Dermis lymphatic vessel endothelial cell (primary cell): ENCODE measurements at places on chromosomes 16 and 17. TPM values are rescaled to one million over a fixed set of nuclear protein-coding genes. Genes with fewer than 3 reads are reported as not detected.

Gene FOXC2
- total RNA-seq: 1.5 and 4.2 TPM in 2 replicates

Gene MT3
- not detected in 2 replicates for total RNA-seq

Gene BAIAP3
- 1.3 and 3.4 TPM in 2 replicates for total RNA-seq

Gene C16orf92
- not detected in 2 replicates for total RNA-seq

Gene KRTAP4-6
- not detected in 2 replicates for total RNA-seq

Gene SEPTIN12
- not detected in 2 replicates for total RNA-seq

Gene APOH
- total RNA-seq: not detected in 2 replicates

Gene CD300LB
- total RNA-seq: not detected in 2 replicates

Gene KRT36
- total RNA-seq: 0.22 and 0.34 TPM in 2 replicates

Gene KRT33A
- not detected in 2 replicates for total RNA-seq

Gene SLC38A8
- not detected in 2 replicates for total RNA-seq

Gene FBXO39
- total RNA-seq: 14.4 and 24.9 TPM in 2 replicates

Gene OR1A1
- not detected in 2 replicates for total RNA-seq

Gene ZNF174
- 5.1 and 6.2 TPM in 2 replicates for total RNA-seq

Gene TMEM106A
- 0.86 and 1.4 TPM in 2 replicates for total RNA-seq

Gene EVPL
- not detected in 2 replicates for total RNA-seq

Gene TMEM92
- total RNA-seq: 0.17 TPM in 1 of 2 replicates, not detected in the other

Gene P4HB
- total RNA-seq: 517 and 746 TPM in 2 replicates

Gene JUP
- total RNA-seq: 294 and 328 TPM in 2 replicates

Gene HSPB9
- total RNA-seq: under 0.01 TPM in 1 of 2 replicates, not detected in the other

Gene CHST6
- total RNA-seq: 0.34 and 0.43 TPM in 2 replicates

Gene CACNA1H
- 0.09 and 0.11 TPM in 2 replicates for total RNA-seq

Gene CD300H
- not detected in 2 replicates for total RNA-seq

Gene SLFN12
- total RNA-seq: 27.9 and 43.9 TPM in 2 replicates

Gene WNT9B
- total RNA-seq: not detected in 2 replicates

Gene SMIM22
- total RNA-seq: not detected in 2 replicates

Gene NPIPA2
- total RNA-seq: 0.11 and 0.34 TPM in 2 replicates

Gene HS3ST2
- 0.09 TPM in 1 of 2 replicates, not detected in the other for total RNA-seq

Gene ATP6V0C
- 5.9 and 6.4 TPM in 2 replicates for total RNA-seq
